ENCODE measurements at places on chromosomes 5 and 9.
A peak's percentile ranks its signal among the peaks of the same experiment; 100 is the strongest.

DNA sequence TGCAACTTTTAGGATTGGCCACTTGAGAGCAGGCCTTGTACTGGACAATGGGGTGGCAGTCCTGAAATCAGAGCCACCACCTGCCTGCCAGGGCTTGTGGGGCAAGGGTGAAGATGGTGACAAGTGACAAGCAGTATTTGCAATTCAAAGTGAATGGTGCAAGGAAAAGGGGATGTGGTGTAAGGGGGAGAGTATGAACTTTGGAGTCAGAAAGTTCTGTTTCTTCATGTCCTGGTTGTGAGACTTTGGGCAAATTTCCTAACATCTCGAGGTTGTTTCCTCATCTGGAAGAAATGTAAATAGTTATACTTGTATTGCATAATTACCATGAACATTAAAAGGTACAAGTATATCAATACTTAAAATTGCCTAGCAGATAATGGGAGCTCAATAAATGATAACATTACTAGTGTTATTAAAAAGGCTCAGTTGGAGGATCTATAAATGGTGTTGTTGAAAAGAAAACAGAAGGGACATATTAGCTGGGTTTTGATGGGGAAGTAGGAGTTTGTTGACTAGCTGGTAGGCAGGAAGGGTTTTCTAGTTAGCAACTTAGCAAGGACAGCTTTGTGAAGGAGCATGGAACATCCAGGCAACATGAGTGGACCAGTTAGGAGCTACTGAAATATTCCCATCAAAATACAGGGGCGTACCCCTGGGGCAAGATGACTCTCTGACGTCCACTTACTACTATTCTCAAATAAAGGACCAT is 21.3 kb upstream of the MEGF9 start:
- DNase-seq = peak; percentile 77

GRCh38 chr9:115032296-115032695 is 85.7 kb downstream of the TNC start:
- no peak for DNase-seq

DNA sequence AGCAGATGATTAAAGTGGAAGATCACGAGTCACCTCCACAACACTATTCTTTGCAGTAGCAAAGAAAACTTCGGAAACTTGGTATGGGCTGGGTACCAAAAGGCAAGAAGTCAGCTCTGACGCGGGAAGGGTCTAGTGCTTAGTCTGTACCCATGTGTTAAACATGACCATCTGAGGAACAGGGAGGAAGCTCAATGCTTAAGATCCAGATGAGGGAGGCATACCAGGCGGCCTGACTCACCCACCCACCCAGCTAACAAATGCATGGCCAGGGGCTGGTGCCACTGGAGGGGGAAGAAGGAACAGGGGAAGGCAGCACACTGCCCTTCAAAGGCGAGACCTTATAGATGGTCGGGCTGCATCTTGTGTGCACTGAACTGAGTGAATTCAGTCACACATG is 41.8 kb downstream of the CAMSAP1 start:
- no peak for DNase-seq

GRCh38 chr5:57420801-57421200 is 61.8 kb downstream of the ACTBL2 start:
- peak; percentile 51 for DNase-seq

- DNase-seq = no peak
These were observed 24.7 kb downstream of the TYRP1 start for GRCh38 chr9:12717907-12718306.

- no peak for DNase-seq
These were observed 2.4 kb downstream of the PSD2 start for GRCh38 chr5:139797856-139798510.
